ENCODE measurements at places on chromosomes 12 and 14.

GRCh38 chr12:64669270-64669842 is 59.1 kb downstream of the RASSF3 start:
- H3K4me3 ChIP-seq = peak overlapping the region; percentile 3
- no peaks in the 10 kb centered on the region for H3K36me3 ChIP-seq
- H3K27ac ChIP-seq = peak overlapping the region; percentile 88
- peak; percentile 79 for DNase-seq

GRCh38 chr14:100696590-100696989 is 30.1 kb upstream of the DLK1 start:
- H3K27me3 ChIP-seq = no peaks in the 10 kb centered on the region
- DNase-seq = no peak
- H3K27ac ChIP-seq = no peak overlapping the region
- no peaks in the 10 kb centered on the region for H3K36me3 ChIP-seq
- H3K4me1 ChIP-seq = no peaks in the 10 kb centered on the region

- no peaks in the 10 kb centered on the region for H3K36me3 ChIP-seq
- H3K4me1 ChIP-seq = peaks cover 24% of the 10 kb centered on the region
- DNase-seq = peak; percentile 78
- peak overlapping the region; percentile 82 for H3K27ac ChIP-seq
These were observed 31.8 kb upstream of the PLEKHG6 start for GRCh38 chr12:6278439-6279255.

DNA sequence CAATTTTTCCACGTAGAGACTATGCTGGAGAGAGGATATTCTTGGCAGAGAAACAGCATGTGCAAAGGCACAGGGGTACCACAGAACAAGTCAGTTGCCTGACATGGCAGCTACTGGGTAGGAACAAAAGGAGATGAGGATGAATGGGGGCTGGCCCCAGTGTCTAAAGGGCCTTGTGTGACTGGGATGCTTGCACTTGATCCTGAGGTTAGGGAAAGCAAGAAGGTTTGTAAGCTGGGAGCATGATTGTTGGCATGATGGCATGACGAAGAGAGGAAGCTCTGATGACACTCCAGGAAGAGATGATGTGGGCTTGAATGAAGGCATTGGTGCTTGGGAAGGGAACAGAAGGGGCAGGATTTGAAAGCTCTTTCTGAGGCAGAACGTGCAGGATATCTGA is 139.1 kb downstream of the ZFP36L1 start:
- no peaks in the 10 kb centered on the region for H3K27me3 ChIP-seq
- H3K27ac ChIP-seq = no peak overlapping the region
- no peak overlapping the region for H3K4me3 ChIP-seq
- no peaks in the 10 kb centered on the region for H3K4me1 ChIP-seq

- H3K4me1 ChIP-seq = peaks cover 32% of the 10 kb centered on the region
- peak overlapping the region; percentile 92 for H3K27ac ChIP-seq
- DNase-seq = no peak
- no peaks in the 10 kb centered on the region for H3K36me3 ChIP-seq
These were observed 9.2 kb downstream of the CABP1 start for GRCh38 chr12:120649442-120650232.

DNA sequence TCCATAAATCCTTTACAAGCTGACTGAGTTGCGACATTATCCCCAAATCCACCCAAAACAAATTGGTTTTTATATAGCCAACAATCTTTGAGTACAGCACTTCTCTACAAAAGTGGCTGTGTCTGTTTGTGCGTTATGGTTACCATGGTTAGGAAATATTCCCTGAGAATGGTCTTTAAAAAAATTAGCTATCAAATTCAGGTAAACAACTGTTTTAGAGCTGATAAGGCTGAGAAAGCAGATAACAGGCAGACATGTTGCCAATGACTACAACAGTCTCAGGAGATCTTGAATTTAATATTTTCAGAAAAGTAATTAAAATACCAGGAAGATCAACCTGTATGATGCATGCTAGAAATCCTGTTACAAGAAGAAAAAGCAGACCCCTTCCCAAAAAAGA is 248.0 kb downstream of the RASSF9 start:
- H3K36me3 ChIP-seq = no peaks in the 10 kb centered on the region
- no peak overlapping the region for H3K4me3 ChIP-seq
- H3K4me1 ChIP-seq = no peaks in the 10 kb centered on the region
- no peak overlapping the region for H3K27ac ChIP-seq

GRCh38 chr14:49193332-49194065 is 392.7 kb downstream of the RPS29 start:
- H3K4me3 ChIP-seq = no peak overlapping the region
- H3K36me3 ChIP-seq = no peaks in the 10 kb centered on the region
- H3K4me1 ChIP-seq = no peaks in the 10 kb centered on the region
- H3K27ac ChIP-seq = no peak overlapping the region

- H3K27ac ChIP-seq = peak overlapping the region; percentile 65
- no peak overlapping the region for H3K4me3 ChIP-seq
- H3K36me3 ChIP-seq = no peaks in the 10 kb centered on the region
- no peaks in the 10 kb centered on the region for H3K27me3 ChIP-seq
- H3K4me1 ChIP-seq = peaks cover 60% of the 10 kb centered on the region
These were observed 294.5 kb downstream of the CACNA1C start for GRCh38 chr12:2347137-2347843.

GRCh38 chr12:81502912-81503695 is 256.0 kb downstream of the PPFIA2 start:
- H3K4me1 ChIP-seq = no peaks in the 10 kb centered on the region
- no peak overlapping the region for H3K4me3 ChIP-seq
- H3K27me3 ChIP-seq = no peaks in the 10 kb centered on the region
- no peak overlapping the region for H3K27ac ChIP-seq
- no peak for DNase-seq

DNA sequence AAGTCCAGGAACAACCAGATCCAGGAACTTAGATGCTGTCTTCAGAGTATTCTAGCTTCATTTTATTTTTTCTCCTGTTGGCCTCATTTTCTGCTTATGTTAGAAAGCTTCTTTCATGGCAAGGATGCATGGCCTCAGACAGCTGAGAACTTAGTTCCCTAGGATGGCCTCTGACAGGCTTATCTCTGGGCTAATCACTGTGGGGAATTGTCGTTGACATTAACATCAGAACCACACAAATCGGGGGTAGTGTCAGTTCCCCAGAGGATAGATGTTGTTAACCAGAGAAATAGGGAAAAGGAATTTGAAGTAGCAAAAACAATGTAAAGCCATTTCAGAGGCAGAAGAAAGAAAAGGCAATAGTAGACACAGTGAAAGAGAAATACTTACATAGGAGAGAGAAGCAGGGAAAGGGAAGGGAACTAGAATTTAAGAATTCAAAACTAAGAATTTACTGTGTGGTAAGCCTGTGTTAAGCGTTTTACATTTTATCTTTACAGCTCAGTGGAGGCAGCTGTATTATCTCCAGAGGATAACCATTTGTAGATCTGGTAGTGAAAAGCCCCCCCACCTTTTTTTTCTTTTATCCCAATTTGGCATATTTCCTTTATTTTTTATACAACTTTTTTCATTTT is 21.8 kb downstream of the FUT8 start:
- no peak for DNase-seq
- no peak overlapping the region for H3K4me3 ChIP-seq
- H3K4me1 ChIP-seq = peaks cover 12% of the 10 kb centered on the region
- no peaks in the 10 kb centered on the region for H3K36me3 ChIP-seq
- H3K27me3 ChIP-seq = no peaks in the 10 kb centered on the region

GRCh38 chr12:54042970-54043853 is 10.4 kb downstream of the HOXC5 start:
- no peak for DNase-seq
- no peaks in the 10 kb centered on the region for H3K36me3 ChIP-seq
- no peak overlapping the region for H3K4me3 ChIP-seq
- no peaks in the 10 kb centered on the region for H3K27me3 ChIP-seq

- DNase-seq = peak; percentile 54
- H3K4me1 ChIP-seq = peaks cover 11% of the 10 kb centered on the region
- no peak overlapping the region for H3K27ac ChIP-seq
- H3K27me3 ChIP-seq = no peaks in the 10 kb centered on the region
These were observed 75.5 kb downstream of the FBXL14 start for GRCh38 chr12:1518591-1519516.

DNA sequence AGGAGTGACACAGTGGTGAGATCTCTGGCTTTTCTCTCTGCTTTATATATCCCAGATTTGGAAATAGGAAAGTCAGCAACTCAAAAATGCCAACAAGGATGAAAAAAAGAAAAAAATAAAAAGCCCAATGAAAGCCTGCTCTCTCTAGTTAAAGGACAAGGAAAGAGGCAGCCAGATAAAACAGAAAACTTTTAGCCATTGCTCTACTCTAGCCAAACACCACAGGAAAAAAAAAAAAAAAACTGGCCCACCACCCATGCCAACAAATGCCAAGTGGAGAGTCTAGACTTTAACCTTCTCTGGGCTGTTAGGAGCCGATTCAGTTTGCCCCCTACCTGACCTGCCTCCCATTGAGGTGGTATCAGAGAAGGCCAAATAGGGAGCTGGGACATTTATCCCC is 222.3 kb upstream of the TMTC1 start:
- DNase-seq = no peak
- peaks cover 9% of the 10 kb centered on the region for H3K4me1 ChIP-seq
- no peaks in the 10 kb centered on the region for H3K27me3 ChIP-seq
- no peak overlapping the region for H3K4me3 ChIP-seq
- no peaks in the 10 kb centered on the region for H3K36me3 ChIP-seq

DNA sequence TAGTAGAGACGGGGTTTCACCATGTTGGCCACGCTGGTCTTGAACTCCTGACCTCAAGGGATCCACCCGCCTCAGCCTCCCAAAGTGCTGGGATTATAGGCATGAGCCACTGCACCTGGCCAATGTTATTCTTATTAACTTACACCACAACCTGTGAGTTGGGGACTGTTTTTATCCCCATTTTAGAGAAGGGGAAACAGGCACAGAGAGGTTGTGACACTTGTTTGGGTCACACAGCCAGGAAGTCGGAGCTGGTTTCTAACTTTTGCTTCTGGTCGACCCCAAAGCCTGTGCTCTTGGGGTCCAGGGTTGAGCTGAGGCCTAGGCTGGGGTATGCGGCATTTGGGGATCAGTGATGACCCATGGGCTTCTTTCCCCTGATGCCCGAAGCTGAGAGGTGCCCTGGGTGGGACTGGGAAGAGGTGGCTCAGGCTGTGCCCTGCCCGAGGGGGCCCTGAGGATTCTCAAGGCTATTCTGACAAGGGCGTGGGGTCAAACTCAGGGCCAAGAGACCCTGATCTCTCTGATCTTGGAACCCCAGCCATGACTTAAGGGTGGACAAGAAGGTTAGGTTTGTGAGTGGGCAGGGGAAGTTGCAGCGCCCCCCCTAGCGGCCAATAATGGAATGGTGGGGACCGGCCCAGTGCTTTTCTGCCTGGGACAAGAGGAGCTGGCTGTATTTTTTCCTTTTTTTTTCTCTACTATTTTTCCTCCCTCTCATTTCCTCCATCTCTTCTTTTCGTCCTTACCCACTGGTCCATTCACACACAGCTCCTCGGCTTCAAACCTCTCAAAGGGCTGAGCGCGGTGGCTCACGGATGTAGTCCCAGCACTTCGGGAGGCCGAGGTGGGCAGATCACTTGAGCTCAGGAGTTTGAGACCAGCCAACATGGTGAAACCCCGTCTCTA is 3.0 kb downstream of the SDSL start:
- no peaks in the 10 kb centered on the region for H3K36me3 ChIP-seq
- no peaks in the 10 kb centered on the region for H3K27me3 ChIP-seq
- DNase-seq = no peak
- no peak overlapping the region for H3K4me3 ChIP-seq
- no peak overlapping the region for H3K27ac ChIP-seq

- DNase-seq = no peak
- peaks cover 35% of the 10 kb centered on the region for H3K36me3 ChIP-seq
- H3K4me3 ChIP-seq = no peak overlapping the region
- no peaks in the 10 kb centered on the region for H3K4me1 ChIP-seq
These were observed 18.8 kb downstream of the OS9 start for GRCh38 chr12:57712701-57713100.

GRCh38 chr14:85516239-85517113 is 13.5 kb upstream of the FLRT2 start:
- no peaks in the 10 kb centered on the region for H3K4me1 ChIP-seq
- H3K27me3 ChIP-seq = no peaks in the 10 kb centered on the region
- H3K4me3 ChIP-seq = no peak overlapping the region
- H3K36me3 ChIP-seq = no peaks in the 10 kb centered on the region
- DNase-seq = no peak
- no peak overlapping the region for H3K27ac ChIP-seq

DNA sequence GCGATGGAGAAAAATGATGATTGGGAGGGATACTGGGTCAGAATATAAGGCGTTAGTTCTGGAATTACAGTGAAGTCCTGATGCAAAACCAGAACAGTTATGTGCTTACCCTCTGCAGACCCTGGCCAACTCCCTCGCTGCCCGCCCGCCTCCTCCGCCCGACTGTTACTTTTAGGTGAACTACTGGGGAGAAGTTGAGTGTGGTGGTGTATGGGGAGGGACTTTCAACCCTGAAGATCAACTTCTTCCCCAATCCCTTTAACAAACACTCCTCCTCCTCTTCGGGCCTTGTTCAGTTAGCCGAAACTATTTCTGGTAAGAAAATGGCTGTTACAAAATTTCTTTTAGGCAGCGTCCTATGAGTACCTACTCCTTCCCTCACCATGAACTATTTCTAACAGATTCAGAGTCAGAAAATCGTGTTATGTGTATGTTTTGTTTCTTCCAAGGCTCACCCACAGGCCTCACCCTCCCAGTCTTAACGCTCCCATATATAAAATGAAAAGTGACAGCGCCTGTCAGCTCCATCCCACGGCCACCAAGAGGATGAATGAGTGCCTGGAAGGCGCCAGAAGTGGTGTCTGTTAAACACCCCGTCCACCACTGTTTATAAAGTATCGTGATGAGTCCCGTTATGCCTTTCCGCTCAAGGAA is 1.3 kb downstream of the FBXO33 start:
- no peak for DNase-seq
- no peaks in the 10 kb centered on the region for H3K36me3 ChIP-seq
- peak overlapping the region; percentile 91 for H3K27ac ChIP-seq

DNA sequence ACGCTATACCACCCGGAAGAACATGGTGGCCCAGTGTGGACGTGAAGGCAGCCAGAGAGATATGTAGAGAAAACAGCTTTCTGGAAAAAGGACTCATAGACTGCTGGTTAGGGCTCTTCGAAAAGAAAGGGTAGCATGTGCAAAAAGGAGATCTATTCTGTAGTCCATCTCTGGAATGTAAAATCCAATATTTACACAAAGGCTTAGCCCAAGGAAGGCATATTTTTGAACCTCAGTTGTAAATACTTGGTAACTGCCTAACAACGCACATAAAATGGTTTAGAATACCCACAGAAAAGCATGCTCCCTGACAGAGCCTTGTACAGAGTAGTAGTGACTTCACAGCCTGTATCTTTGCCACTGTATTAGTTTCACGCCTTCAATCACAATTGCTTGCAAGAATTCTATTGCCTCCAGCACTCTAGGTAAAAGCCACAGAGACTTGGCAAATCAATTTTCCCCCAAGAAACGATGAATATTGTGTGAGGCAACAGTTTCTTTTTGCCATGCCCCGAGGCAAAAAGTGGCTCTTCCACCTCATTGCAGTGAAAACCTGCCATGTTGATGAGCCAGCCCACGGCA is 59.2 kb downstream of the TRIM9 start:
- H3K4me1 ChIP-seq = no peaks in the 10 kb centered on the region
- H3K27me3 ChIP-seq = no peaks in the 10 kb centered on the region
- H3K27ac ChIP-seq = no peak overlapping the region
- DNase-seq = no peak
